Cerebellar cortex (tissue), 1 donor: ENCODE measurements at places on chromosomes 5 and 9.

- no peak for DNase-seq
Observed at GRCh38 chr5:56321236-56321881, 88.2 kb upstream of the ANKRD55 start.

- no peak for DNase-seq
Observed at GRCh38 chr9:89926691-89927220, 321.9 kb downstream of the GADD45G start.

DNA sequence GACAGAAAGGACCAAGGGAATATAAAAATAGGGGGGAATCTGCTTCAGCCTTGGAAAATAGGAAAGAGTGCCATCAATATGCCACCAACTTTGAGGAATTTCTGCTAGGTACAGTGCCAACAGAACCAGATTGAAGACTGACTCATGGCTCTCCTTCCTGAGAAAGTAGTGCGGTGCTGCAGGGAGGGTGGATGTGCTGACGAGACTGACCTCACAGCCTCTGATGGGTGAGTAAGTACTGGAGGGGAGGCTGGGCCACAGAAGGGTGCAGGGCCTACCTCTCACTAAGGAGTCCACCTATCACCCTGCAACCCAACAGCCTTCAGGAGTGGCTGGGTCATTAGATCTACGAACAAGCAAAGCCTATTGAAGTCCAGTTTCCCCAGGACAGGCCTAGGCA is 187.6 kb downstream of the GABBR2 start:
- DNase-seq, result no peak

- no peak for DNase-seq
Observed at GRCh38 chr5:97919719-97920118, 736.7 kb upstream of the RIOK2 start.

- DNase-seq, result no peak
Observed at GRCh38 chr9:137788561-137789294, 88.9 kb upstream of the CACNA1B start.
